ENCODE measurements at places on chromosomes 3 and 15. TPM values are rescaled to one million over a fixed set of nuclear protein-coding genes. Genes with fewer than 3 reads are reported as not detected.

C3orf49 gene
- not detected for total RNA-seq

UBL7 gene
- 96.5 TPM for total RNA-seq

CCR2 gene
- not detected for total RNA-seq

PARP15 gene
- not detected for total RNA-seq

DNA sequence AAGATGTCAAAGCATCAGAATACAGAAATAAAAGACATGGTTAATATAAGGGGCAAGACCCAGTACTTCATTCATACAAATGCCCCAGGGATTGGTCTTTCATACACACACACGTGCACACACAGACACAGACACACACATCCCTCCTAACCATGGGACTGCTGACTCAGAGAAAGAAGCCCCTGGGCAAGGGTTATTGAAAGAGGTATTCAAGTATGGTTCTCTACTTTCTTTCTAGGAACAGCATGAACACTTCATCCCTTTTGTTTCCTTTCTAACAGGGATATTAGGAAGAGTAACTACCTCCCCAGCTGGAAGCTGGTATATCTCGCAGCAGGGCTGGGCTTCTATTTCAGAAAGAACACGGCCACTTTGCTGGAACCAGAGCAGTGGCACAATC, 33.2 kb upstream of the ZFAND6 start:
- peak; percentile 42 for DNase-seq

DNA sequence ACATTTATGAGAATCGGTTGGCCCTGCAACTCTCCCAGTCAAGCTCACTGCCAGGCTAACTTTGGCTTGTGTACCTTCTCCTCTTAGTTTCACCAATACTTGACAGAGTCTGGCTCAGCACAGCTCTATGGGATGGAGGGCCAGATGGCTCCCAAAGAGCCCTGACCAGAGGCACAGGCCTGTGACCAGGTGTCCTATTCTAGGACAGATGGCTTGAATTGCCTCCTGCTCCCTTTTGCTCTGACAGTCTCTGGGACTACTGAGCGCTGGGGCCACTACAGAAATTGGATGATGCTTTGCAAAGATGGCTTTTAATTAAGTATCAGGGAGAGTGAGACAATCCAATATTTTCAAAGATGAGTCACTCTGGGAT, 10.3 kb upstream of the ARID3B start:
- no peak for DNase-seq

DNA sequence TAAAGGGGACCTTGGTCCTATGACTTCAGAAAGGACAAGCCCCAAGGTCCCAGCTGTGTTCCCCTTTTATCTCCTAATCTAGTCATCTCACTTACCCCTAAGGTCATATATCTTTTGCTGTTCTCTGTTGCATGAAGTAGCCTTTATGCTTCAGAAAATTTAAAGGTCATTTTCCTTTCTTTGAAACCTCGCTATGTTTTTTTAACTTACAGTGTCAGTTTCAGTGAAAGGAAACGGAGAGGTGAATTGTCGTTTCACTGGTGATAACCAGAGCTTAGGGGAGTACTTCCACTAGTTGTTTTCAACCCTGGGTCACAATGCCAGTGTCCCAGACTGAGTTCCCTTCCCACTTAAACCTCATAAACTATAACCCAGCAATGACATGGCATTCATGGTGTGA, 357.4 kb downstream of the GAP43 start:
- DNase-seq: no peak

NEK11 gene
- 5.0 TPM for total RNA-seq

DNA sequence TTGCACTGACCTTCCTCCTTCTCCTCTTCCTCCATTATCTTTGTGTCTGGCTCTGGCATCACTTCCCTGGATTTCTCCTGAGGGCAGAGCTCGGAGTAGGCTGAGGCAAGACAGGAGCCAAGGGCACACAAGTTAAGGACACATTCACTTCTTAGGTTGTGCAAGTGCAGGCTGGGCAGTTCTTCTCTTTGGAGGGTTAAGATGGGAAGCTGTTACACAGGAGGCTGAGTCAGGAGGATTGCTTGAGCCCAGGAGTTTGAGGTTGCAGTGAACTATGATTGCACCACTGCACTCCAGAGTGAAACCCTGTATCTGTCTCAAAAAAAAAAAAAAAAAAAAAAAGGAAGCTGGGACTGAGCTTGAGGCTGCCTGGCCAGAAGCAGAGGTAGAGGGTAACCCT, 176.2 kb upstream of the ANKRD28 start:
- DNase-seq: no peak

PLAAT1 gene
- not detected for total RNA-seq

MUC4 gene
- total RNA-seq: not detected

DNA sequence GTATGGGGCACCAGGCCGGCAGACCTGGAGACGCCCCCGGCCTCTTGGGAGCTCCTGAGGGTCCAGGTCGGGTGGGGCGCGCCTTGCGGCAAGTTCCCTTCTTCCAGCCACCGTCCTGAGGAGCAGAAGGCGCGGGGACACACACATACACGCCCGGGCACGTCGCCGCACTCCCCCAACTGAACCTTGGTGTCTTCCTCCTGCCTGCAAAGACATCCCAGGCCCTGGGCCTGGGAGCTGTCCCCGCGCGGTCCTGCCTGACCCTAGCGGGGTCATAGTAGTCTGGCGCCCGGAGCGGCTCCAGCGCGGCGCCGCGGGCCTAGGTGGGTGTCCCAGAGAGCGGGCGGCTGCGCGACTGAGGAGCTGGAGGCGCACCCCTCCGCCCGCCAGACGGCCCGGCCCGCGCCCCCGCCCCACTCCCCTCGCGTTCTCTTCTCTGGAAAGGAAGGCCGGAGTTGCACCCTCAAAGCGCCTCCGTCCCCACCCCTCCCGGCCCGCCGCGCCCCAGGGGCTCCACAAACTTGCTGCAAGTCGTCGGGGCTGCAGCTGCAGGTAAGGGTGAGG, 185.9 kb upstream of the LINGO1 start:
- no peak for DNase-seq

DNA sequence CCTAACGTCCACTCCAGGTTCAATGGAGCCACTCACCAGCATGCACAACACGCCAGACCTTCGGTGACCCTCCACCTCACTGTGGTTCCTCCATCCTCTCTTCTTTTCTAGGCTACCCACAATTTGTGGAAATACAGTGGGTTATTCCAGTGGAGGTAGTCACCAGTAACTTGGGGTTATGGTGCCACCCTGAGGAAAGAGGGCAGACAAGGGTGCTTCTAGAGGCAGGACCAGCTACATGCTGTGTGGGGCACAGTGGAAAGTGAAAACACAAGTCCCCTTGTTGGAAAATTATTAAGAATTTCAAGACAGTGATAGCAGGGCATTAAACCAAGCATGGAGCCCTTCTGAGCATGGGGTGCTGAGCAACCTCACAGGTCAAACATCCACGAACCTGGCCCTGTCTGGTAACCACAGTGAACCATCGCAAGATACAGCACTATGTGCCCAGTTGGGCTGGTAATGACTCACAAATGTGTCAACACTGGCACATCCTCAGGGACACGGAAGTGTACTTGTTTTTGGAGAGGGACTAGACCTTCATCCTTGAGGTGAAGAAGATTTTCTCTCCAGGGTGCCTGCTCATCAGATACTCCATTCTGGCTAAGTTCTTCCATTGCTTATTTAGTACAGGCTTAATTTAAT, 166.7 kb downstream of the STT3B start:
- DNase-seq: peak; percentile 57
